Activated T-cell treated with anti-CD3 and anti-CD28 coated beads for 24 hours (primary cell): ENCODE measurements at places on chromosomes 2 and 18.

DNA sequence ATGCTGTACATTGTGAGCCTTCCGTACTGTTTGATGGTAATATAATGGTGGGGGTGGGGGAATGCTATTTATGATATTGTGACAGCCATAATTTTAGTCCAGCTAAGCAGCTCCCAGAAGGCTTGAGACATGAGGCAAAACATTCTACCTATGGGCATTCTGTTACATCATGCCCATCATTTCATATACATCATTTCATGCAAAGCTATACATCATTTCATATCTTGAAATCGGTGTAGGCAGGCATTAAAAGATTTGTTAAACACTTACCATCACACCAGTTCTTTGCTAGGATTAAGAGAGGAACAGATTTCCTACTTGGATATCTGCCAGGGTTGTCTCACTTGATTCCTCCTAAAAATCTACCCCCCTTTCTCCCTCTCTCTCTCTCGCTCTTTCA lies 84.5 kb downstream of the COL5A2 start:
- no peak for DNase-seq

GRCh38 chr2:218872645-218873358 lies 7.8 kb upstream of the WNT10A start:
- DNase-seq: no peak

DNA sequence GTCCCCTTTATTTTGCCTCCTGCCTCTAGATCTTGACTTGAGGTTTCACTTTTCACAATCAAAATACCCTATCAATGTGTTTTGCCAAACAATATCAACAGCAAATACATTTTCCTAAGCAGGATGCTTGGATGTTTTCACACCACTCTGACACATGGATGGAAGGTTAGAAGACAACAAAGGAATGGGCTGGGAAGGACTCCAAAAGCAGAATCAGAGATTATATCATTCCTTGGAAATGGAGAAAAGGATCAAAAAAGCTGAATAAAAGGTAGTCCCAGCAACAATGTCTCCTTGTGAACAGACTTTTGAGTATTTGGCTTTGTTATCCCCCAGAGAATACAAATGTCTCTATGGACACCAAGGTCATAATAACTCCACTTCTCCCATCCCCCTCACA lies 170.8 kb downstream of the ETAA1 start:
- no peak for DNase-seq

GRCh38 chr2:54247115-54247514 lies 8.9 kb downstream of the TSPYL6 start:
- no peak for DNase-seq

DNA sequence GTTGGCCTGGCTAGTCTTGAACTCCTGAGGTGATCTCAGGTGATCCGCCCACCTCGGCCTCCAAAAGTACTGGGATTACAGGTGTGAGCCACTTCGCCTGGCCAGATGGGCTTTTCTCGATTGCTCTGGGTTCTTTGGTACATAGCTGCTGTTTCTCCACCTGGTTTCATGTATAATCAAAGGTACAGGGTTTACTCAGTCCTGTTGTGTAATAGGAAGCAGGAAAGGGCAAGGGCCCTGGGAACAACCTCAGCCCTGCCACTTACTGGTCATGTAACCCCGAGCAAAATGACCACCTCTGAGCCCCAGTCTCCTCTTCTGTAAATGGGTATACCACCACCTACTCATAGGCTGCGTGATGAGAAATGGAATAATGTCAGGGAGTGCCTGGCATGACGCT lies 34.0 kb downstream of the RMC1 start:
- no peak for DNase-seq
